ENCODE measurements at places on chromosomes 11 and 22. TPM values are rescaled to one million over a fixed set of nuclear protein-coding genes. Genes with fewer than 3 reads are reported as not detected.

MMP12 gene
- total RNA-seq: not detected

P2RX6 gene
- 0.57 TPM for total RNA-seq

NXPE1 gene
- not detected for total RNA-seq

TSKU gene
- total RNA-seq: 2.3 TPM

ELFN2 gene
- 0.20 TPM for total RNA-seq

REXO2 gene
- 86.5 TPM for total RNA-seq

KRTAP5-11 gene
- not detected for total RNA-seq

PLAAT5 gene
- not detected for total RNA-seq

PARVA gene
- total RNA-seq: not detected

SC5D gene
- total RNA-seq: 23.9 TPM

APOBEC3G gene
- total RNA-seq: 72.5 TPM

BLID gene
- not detected for total RNA-seq

GAL gene
- total RNA-seq: not detected

OR5J2 gene
- not detected for total RNA-seq

OR8B3 gene
- total RNA-seq: not detected

LINC01488 gene
- total RNA-seq: not detected
